ENCODE measurements at places on chromosomes 3 and 15.

GRCh38 chr15:69509131-69509530 is 56.5 kb downstream of the RPLP1 start:
- DNase-seq, result no peak

- DNase-seq, result no peak
Measured at GRCh38 chr15:95288626-95289025, 1041.9 kb upstream of the NR2F2 start.

DNA sequence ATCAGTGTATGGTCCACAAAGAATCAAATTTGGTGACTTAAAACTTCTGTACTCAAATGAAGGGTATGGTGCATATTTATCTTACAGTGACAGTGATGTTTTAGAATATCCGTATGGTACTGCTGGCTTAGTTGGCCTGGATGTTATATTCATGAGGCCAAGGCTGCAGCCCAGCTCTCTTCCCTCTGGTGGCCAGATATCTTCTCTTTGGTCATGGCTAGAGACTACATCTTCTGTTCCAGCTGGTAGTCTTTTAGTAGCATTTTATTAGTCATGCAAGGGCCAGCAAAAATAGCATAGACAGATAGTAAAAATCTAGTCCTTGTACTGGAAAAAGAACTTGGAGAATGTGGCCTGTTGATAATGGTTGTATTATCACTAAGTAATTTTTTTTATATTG is 124.0 kb upstream of the ROPN1 start:
- DNase-seq, result no peak

DNA sequence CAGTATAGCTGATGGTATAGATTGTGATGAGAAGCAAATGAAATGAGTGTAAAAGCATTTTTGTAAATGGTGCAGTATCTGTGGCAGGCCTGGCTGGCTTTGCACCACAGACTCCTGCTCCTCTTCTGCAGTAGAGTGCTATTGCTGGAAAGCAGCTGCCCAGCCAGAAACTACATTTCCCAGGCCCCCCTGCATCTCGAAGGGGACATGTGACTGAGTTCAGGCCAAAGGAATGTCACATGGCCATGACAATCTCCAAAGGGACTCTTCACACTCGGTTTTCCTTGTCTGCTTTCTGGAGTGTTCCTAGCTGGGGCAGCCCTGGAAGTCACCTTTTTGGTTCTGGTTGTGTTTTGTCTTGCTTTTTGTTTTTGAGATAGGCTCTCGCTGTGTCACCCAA is 277.1 kb downstream of the SUCLG2 start:
- DNase-seq, result no peak

GRCh38 chr15:99416191-99417188 is 149.3 kb upstream of the MEF2A start:
- DNase-seq, result no peak

GRCh38 chr3:187295316-187296034 is 3.9 kb upstream of the MASP1 start:
- no peak for DNase-seq

- DNase-seq, result no peak
Measured at GRCh38 chr15:26355472-26356074, 417.3 kb downstream of the GABRB3 start.

- no peak for DNase-seq
Measured at GRCh38 chr3:58198804-58199203, 12.0 kb downstream of the DNASE1L3 start.

DNA sequence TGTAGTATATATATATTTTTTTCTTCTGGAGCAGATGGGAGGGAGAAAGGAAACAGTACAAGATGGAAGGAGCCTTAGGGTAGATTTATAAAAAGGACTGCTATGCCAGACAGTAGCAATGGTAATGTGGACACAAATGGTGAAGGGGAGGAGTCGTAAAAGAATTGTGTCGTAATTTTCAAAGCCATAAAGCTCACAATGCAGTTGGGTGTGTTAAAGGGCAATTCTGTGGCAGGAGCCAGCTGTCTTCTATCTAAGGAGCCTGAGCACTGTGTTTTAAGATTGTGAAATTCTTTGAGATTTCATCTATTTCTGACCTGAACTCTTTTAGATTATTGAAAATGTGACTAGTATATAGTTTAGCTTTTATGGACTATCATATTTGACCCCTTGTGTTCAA is 58.9 kb downstream of the CNOT10 start:
- DNase-seq, result no peak

DNA sequence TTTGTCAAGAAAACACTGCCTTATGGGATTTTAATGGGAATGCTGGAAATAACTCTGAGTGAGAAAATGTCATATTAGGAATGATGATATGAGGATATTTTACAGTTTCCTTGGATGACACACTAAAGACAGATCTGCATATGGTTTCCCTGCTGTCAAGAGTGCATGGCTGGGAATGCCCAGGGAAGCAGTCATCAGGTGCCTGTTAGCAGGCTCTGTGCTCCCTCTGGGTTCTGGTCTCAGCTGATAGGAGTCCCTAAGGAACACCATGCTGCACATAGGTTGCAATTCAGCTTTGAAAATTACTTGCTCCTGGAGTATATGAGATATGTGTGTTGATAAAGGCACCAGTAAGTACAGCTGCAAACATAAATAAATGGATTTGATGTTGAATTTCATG is 1064.6 kb downstream of the TUSC7 start:
- DNase-seq, result no peak

DNA sequence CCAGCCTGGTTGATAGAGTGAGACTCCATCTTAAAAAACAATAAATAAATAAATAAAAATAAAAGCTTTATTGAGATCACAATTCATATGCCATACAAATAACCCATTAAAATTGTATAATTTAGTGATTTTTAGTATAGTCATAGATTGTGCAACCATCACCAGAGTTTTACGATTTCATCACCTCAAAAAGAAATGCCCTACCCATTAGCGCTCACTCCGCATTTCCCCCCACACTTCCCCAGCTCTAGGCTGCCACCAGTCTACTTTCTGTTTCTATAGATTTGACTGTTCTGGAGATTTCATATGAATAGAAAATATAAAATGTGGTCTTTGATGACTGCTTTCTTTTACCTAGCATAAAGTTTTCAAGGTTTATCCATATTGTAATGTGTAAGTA is 57.0 kb downstream of the ARHGEF26 start:
- DNase-seq, result no peak

DNA sequence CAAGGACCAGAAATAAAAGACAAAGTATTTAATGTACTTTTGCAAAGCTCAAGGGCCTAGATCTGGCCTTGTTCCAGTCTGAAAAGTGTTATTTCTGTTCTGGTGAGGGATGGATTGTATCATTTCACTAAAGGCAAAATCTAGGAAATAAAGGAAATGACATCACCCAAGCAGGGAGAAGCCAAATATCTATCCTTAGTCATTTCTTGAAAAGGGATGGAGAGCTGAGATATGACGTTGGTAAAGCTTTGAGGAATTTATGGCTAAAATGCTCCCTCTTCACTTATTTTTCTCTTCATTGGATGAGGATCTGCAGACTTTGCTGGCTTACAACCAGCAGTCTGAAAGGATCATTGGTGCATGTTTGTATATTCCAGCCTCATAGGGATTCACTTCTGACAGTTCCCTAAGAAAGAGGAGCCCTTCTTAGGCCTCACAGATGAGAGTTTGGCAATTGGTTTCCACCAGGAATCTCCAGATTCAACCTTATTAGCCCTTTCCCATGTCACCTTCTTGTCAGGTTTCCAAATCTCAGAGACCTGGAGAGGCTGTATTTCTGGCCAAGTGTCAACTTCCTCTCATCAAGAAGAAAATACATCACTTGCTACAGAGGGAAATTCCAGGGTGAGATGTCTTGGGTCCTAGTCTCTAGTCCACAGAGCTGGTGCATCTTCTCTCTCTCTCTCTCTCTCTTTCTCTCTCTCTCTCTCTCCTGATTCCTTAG is 93.7 kb upstream of the BOC start:
- DNase-seq, result no peak

GRCh38 chr15:76176059-76176458 is 116.3 kb downstream of the TMEM266 start:
- DNase-seq, result no peak

- DNase-seq, result no peak
Measured at GRCh38 chr3:31013843-31014242, 119.4 kb upstream of the GADL1 start.

GRCh38 chr15:96355568-96356187 is 25.2 kb downstream of the NR2F2 start:
- no peak for DNase-seq

GRCh38 chr3:128875556-128876120 is 3.8 kb upstream of the ACAD9 start:
- DNase-seq, result peak; percentile 26

GRCh38 chr15:66006986-66007385 is 137.7 kb downstream of the RAB11A start:
- no peak for DNase-seq

DNA sequence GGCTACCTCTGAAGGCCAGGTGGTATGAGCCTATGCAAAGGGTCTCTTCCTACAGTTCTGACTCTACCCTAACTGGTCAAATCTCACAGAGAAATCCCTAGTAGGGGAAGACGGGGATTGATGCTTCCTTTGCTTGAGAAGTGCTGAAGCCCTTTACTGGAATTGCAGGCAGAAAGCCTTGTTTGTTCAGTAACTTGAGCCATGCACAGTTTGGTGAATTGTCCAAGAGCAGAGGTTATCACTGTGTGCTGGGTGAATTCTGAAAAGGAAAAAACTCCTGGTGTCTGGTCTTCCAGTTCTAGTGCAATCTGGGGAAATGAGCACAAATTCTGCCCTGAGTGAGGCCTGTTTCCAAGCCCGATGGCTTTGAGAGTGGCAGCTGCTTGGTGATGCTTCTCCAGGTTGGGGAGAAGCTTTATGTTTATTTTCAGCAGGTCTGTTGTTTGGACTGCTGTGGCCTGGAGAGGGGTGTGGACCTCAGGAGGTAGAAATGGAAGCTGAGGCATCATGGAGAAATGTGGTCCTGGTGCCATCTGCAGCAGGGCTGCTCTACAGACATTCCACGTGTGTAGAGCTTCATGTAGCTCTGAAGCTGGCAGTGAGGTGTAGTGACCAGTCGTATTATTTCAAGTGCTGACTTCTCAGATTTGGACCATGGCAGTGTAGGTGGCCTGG is 60.9 kb downstream of the ARNT2 start:
- DNase-seq, result no peak

DNA sequence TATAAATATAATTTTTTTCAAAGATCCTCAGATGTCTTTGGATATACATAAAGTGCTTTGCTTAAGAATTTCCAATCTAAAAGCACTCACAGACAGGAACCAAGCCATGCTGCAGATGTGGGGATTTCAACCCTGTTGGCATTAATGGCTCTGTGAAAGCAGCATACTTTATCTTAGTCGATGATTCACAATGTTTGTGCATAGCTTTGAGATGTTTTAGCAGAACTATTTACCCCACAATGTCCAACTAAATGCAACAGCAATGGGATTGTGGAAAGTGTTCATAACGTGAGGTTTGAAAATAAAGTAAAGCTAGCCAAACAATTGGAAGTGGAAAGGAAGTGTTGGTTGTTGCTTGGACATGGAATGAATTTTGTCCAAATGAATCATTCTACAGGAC is 371.4 kb downstream of the SOX2 start:
- no peak for DNase-seq

- no peak for DNase-seq
Measured at GRCh38 chr3:126317029-126317996, 39.9 kb downstream of the KLF15 start.

GRCh38 chr15:96349857-96350720 is 19.6 kb downstream of the NR2F2 start:
- DNase-seq, result no peak

DNA sequence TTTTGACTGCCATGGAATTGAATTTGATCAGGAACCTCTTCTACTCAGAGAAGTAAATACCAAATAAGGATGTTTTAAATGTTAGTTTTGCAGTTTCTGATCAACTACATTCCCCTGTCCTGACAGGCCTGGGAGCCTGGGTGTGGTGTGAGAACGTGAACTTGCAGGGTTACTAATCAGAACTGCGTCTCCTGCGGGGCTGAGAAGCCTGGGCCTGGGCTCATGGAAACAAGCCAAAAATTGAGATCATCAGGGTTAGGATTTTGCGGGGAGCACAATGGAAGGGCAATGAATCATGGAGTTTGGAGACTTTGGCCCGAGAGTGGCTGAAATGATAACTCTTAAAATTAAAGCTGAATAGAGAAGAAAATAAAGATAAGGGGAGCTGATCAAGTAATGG is 47.8 kb upstream of the C3orf70 start:
- no peak for DNase-seq

DNA sequence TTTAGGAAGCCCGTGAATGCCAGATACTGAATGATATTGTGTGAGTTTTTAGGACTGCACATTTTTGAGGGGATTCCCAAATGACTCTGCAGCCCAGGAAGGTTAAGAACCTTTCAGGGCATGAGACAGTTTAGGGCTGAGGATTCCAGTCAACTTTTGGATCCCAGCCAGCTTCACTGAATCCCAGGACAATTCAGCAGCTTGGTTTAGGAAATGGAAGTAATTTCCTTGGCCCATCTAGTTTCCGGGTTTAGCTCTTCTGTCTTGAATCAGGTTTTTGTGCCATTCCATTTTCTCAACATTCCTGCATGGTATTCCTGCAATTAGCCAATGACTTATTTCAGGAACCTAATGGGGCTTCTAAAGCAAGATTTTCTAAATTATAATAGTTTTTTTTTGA is 253.9 kb downstream of the LSAMP start:
- no peak for DNase-seq

- DNase-seq, result no peak
Measured at GRCh38 chr3:77563012-77563411, 523.1 kb downstream of the ROBO2 start.

- no peak for DNase-seq
Measured at GRCh38 chr3:171967137-171967783, 72.1 kb upstream of the FNDC3B start.

DNA sequence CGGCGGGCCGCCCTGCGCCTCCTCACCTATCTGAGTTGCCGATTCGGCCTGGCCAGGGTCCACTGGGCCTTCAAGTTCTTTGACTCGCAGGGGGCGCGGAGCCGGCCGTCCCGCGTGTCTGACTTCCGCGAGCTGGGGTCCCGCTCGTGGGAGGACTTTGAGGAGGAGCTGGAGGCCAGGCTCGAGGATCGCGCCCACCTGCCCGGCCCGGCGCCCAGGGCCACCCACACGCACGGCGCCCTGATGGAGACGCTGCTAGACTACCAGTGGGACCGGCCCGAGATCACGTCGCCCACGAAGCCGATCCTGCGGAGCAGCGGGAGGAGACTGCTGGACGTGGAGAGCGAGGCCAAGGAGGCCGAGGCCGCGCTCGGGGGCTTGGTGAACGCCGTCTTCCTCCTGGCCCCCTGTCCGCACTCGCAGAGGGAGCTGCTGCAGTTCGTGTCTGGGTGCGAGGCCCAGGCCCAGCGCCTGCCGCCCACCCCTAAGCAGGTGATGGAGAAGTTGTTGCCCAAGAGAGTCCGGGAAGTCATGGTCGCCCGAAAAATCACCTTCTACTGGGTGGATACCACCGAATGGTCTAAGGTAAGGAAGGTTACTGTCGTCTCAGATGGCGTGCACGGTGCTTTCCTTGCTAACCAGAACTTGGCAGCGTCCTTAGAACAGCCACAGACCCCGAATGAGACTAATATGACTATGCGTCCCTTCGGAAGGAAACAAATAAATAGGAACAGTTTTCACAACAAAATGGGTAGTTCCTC is 567 bp downstream of the TICRR start:
- no peak for DNase-seq

- no peak for DNase-seq
Measured at GRCh38 chr15:72935521-72935920, 116.7 kb upstream of the NEO1 start.

GRCh38 chr15:33150971-33151370 is 43.5 kb downstream of the FMN1 start:
- DNase-seq, result peak; percentile 41

All from globus pallidus (tissue), 1 donor.